Activated T-cell treated with anti-CD3 and anti-CD28 coated beads, Interleukin-2, amount 50 U/mL, for 24 hours (primary cell): ENCODE measurements at places on chromosomes 2 and 18.

DNA sequence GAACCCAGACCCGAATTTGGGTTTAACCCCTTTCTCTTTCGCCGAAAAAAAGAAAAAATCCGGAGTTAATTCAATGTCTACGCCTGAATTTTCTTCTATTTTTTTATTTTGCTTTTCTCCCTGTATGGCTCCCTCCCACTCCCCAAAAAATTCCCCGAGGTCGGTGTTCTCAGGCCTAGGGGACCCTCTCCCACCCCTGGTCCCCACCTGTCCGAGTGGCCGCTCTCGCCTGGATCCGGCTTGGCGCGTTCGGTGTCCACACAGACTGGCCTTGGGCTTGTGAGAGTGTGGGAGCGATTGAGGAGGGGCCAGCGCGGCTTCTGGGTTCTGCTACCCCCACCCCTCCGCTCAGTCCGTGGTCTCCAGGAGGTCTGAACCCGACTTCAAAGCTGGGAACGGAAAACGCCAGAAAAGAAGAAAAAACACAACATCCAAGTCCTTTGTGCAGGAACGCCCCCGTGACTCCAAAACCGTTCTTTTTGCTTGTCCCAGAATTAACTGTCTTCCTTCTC lies 5.7 kb upstream of the EN1 start:
- DNase-seq = no peak

DNA sequence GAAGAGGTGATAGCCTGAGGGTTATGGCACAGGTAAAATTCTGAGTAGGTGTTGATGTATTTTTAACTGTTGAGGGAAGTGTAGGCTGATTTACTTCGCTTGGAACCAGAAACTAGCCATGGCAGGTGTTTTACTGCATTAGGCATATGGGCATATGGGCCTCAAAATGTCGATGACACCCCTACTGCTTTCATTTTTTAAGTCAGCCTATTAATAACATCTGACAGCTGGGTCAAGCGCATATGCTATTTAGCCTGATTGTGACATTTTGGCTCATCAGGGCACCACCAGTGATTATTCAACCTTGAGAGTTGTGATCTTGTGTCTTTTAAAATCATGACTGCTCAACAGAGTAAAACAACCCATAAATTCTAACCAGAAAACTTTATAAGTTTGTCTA lies 1396.9 kb upstream of the NXPH2 start:
- no peak for DNase-seq

DNA sequence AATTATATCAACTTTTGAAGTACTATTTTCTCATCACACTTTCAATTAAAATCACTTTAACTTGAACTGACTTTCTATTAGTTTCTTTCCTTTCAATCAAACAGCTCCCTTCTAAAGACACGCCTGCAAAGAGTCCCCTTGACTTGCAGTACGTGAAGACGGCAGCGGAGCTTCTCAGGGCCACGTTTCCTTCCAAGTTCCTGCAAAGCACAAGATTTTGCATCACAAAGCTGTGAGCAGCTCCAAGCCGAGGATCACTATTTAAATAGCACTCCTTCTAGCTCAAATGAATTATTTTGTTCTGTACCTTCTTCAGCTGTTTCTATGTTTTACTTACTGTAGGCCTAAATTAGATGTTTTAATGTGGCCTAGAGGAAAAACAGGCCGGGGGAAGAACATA lies 30.8 kb downstream of the SH3YL1 start:
- DNase-seq = no peak

GRCh38 chr2:28382755-28383154 lies 9.9 kb upstream of the FOSL2 start:
- DNase-seq = no peak

DNA sequence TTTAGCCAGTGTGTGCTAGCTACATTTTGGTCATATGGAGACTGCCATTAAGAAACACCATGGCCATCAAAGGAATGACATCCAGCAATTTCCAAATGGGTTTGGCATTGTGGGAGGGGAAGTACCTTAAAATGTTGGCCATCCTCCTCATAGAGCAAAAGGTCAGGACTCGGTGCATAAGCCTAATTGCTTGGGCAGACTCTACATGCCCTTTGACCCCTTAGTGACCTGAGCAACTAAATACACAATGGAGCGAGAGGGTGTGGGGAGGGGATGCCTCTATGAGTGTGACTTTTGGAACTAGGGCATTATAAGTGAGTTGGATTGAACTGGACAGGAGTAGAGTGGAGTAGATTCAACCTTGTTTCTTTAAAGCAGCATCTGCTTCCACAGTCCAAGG lies 44.9 kb downstream of the NRP2 start:
- DNase-seq = no peak

GRCh38 chr2:61268249-61268648 lies 106.3 kb downstream of the C2orf74 start:
- no peak for DNase-seq

GRCh38 chr2:147331790-147332419 lies 512.9 kb upstream of the ACVR2A start:
- DNase-seq = no peak

DNA sequence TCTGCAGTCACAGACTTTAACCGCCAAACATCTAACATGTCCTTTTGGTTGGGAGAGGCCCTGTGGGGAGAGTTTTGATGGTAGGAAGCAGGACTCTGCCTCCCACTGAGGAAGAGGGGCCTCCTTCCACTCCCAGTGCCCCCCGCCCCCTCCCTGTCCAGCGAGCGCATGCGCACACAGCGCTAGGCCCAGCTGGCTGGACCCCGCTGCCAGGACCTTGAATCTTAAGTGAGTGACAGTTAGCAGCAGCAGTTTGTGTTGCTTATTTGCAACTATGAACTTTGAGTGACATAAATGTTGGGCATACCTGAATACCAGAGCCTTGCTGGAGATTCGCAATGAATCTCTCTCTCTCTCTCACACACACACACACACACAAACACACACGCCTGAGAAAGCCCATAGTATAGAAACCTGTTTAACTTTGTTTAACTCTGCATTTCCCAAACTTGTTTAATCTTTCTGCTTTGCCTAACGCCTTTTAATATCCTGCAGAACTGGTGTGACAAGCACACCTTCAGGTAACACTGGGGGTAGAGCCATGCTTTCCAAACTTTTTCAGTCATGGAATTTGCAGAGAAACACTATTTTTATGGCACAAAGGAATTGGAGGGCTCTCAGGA lies 134.6 kb upstream of the SMAD2 start:
- DNase-seq = no peak

DNA sequence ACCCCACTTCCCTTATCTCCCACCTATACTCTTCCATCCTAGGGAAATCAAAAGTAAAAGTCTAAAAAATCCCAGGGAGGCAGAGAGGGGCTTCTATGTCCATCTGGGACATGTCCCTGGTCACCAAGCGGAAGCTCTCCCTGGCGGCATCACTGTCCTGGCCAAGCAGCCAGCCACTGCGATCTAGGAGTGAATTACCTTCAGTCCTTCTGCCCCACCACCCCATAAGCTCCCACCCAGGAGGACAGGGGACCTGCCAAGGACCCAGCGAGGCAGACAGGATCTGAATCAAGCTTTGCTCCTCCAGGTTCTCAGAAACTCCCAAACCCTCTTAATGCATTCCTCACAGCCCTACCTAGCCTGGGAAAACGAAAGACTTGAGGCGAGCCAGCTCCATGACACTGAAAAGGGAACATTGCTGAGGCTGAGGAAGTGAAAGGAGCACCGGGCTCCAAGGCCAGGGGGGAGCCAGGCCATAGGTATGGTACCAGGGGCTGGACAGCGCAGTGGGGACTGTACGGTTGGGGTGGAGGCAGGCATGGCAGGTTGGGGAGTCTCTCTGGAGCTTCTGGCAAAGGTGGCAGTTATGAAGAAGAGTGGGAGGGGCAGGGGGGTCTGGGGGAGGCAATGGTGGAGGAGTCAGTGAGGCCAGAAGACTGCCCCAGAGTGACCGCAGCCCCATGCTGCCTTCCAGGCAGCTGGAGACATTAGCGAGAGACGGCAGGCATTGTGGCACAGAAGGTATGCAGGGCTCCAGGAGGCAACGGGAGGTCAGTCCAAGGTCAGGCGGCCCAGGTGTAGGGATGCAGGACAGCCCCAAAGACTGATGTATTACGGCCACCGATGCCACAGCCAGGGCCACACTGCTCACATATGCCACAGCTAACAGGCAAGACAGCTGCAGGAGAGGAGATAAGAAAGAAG lies 2.7 kb upstream of the SLC23A3 start:
- no peak for DNase-seq

- DNase-seq = peak; percentile 58
Observed at GRCh38 chr2:231452799-231453508, 11.3 kb downstream of the NCL start.

- no peak for DNase-seq
Observed at GRCh38 chr2:60512062-60512622, 41.3 kb downstream of the BCL11A start.

DNA sequence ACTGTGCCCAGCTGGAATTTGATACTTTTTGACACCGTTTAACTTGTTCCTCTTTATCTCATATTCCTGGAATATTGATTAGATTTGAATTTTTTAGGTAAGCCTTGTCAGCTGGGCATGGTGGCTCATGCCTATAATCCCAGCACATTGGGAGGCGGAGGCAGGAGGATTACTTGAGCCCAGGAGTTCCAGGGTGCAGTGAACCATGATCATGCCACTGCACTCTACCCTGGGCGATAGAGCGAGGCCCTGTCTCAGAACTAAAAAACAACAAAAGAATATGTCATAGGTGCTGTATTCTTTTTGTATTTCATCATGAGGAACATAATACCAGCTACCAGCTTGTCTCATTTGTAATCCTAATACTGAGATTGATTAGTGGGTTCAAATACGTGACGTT lies 90.3 kb downstream of the ZNF532 start:
- no peak for DNase-seq

- DNase-seq = no peak
Observed at GRCh38 chr2:10923008-10923375, 11.3 kb downstream of the KCNF1 start.

GRCh38 chr2:10316336-10316735 lies 13.6 kb downstream of the HPCAL1 start:
- no peak for DNase-seq

- no peak for DNase-seq
Observed at GRCh38 chr18:31057051-31057450, 14.5 kb upstream of the DSC3 start.

DNA sequence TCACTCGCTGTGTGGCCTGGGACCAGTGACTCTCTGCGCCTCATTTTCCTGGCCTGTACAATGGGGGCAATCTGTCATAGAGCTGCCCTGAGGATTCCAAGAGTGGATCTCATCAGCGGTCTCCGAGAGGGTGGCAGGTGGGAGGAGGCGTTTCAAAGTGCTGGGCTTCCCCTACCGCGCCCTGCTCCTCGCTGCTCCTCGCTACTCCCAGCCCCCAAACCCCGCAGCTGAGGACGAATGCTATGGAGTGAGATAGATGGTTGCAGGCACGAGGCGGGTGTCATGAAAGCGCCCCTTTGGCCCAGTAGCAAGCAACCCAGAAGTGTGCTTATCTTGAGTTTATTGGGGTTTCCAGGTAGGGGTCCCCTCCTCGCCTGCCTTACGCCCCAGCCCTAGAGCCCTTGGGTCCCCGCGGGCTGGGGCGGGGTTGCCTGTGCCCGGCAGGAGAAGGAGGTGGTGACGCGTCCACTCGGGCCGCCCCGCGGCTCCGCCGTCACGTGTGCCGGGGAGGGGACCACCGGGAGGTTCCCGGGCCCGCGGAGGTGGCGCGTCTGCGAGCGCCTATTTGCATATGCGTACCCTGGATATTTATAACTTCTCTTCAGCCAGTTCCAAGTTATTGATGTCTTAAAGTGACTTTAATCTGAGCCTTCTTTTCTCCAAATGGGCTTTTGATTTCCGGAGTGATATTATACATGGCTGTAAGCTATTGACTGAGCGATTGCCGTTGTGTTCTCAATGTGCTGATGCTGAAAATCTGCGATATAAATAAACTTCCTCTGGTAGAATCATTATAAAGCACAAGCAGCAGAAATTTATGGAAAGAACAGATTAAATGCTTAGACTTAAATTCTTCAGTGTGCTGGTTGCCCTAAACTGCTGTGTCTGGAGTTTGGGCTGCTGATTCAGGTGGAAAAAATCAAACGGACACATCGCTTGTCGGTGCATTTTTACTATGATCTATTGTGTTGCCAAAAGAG lies 263.7 kb downstream of the ATAD2B start:
- DNase-seq = no peak

DNA sequence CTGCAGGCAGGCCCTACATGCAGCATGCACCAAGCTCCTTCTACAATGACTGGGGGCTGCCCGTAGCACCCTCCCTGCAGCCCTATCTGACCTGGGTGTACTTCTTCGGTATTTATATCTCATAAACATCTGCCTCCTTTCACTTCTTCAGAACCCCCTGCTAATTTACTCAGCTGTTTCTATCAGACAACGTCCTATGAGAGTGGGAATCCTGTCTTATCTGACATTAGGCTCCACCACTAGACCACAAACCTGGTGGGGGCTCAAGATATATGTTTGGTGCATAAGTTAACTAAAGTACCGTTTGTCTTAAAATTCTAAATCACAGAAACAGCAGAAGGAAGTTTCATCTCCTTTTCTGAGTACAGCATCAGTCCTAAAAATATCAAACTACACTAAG lies 10.6 kb downstream of the HSBP1L1 start:
- DNase-seq = no peak

- no peak for DNase-seq
Observed at GRCh38 chr2:64462940-64463700, 9.2 kb downstream of the LGALSL start.
